Activated CD4-positive, alpha-beta T cell treated with anti-CD3 and anti-CD28 coated beads, Interleukin-10, Interleukin-2, amounts not matched to agents 100 ng/mL and 50 ng/mL, durations not matched to agents 16 hours and 8 hours (primary cell): ENCODE measurements at places on chromosomes 2 and 18.

- no peak for DNase-seq
These were observed 352.0 kb upstream of the RAB6C start for GRCh38 chr2:129627437-129627836.

- peak; percentile 76 for DNase-seq
These were observed 751 bp upstream of the NMI start for GRCh38 chr2:151289972-151290866.

DNA sequence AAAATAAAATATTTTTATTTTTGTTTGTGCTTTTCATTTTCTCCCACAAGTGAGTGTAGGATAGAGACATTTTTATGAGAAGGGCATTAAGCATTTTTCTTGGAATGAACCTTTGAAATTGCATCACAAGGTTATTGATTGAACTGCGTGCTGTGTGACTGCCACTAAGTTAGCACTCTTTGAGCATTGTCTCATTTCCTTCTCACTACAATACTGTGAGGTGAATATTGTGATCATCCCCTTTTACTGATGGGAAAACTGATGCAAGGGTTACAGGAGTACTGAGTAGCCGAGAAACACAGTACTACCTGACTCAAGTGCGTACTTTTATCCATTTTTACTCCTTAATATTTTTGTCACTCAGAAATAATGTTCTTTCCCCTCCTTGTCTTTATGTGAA lies 2.0 kb downstream of the NBEAL1 start:
- DNase-seq, result no peak

- no peak for DNase-seq
These were observed 34.0 kb downstream of the LBH start for GRCh38 chr2:30265052-30266015.

DNA sequence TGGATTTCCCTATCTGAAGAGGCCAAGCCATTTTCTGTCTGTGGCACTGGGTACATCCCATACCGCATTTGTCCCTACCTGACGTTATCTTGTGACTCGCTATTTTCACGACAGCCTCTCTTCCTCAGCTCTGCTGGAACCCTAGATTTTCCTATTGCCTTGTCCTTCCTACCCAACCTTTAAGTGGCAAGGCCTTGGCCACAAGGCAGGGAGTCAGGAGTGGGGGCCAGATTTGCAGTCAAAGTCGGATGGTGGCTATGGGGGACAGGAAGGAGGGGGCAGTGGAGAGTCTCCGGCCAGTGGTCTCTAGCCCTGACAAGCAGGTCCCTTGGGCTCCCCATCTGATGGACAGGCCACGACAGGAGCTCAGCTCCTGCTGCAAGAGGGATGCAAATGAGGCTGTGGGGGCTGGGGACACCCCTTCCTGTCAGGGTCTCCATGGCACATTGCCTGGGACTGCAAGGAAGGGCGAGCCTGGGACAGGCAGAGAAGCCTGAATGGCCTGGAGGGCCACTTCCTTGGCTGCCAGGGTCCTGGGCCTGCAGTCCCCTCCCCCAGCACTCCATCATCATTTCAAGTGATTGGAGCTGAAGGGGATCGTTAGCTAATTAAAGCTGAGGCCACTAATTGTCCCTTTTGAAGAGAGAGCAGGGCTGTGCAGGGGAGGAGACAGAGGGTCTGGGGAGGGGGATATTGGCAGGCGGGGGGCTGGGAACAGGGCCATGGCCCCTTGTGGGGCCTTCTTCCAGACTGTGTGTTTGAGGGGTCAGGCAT lies 6.3 kb upstream of the ECEL1 start:
- DNase-seq, result no peak

- no peak for DNase-seq
These were observed 142.4 kb downstream of the DDX1 start for GRCh38 chr2:15733867-15734673.

DNA sequence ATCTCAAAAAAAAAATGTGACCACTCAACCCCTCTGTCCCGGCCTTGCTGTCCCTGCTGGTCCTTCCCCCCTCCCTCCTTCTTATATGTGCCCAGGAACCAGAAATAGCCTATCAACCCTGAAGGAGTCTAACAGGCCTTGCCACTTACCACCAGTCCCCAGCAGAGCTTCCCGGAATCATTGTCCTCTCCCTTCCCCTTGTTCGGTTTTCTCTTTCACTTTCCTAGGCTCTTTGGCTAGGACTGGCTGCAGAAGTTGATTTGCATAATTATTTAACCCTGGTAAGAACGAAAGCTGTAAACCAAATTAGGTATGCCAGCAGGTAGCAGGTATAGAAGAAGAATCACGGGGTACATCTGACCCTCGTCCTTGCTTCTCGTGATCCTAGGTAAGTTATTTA lies 72.6 kb upstream of the ZNF532 start:
- DNase-seq, result no peak

DNA sequence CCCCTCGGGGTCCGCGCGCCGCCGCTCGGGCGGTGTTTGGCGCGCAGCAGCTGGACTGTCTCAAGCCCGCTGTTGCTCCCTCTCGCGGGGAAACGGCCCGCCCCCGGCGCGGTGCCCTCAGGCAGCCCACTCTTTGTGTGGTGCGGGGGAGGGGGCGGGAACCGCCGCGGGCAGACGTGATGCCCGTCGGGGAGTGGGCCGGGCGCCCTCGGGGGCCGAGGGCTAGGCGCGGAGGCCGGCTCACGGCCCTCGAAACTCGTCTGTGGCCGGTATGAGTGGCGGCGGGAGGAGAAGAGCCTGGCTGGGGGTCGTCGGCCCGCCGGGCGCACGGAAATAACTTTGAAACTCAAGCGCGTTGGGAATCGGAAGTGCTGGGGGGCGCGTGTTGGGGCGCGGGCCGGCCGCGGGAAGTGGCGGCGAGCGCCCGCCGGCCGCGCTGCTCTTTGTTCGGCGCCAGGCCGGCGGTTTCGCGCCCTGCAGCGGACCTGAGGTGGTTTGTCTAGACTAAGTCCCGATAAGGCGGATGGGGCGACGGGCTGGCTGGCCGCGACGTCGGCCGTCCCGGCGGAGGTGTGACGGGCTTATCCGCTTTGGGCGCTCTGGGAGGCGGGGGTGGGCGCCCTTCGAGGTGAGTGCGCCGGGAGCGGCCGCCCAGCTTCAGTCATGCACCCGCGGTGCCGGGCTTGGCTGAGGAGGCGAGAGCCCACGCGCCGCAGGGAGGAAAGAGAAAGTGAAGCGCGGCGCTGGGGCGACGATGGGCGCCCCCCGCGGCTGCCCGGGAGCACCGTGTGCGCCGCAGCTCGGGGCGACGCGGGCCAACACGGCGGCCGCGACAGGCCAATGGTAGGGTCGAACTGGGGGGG lies 679 bp downstream of the PTMA start:
- DNase-seq, result peak; percentile 61

GRCh38 chr2:8312221-8312620 lies 369.6 kb upstream of the ID2 start:
- no peak for DNase-seq

DNA sequence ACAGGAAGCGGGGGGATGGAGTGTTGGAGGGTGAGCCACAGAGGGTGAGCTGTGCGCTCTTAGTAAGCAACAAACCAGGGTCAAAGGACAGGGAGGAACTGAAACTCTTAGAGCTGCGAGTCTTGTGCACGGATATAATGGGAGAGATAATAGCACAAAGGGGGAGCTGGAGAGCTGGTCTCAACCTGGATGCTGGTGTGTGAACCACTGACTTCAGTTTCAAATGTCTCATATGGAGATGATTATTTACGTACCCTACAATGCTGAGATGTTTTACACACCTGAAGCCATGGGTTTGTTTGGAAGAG lies 35.9 kb downstream of the PTGR3 start:
- DNase-seq, result no peak

GRCh38 chr18:74353169-74353775 lies 37.6 kb downstream of the C18orf63 start:
- peak; percentile 53 for DNase-seq

DNA sequence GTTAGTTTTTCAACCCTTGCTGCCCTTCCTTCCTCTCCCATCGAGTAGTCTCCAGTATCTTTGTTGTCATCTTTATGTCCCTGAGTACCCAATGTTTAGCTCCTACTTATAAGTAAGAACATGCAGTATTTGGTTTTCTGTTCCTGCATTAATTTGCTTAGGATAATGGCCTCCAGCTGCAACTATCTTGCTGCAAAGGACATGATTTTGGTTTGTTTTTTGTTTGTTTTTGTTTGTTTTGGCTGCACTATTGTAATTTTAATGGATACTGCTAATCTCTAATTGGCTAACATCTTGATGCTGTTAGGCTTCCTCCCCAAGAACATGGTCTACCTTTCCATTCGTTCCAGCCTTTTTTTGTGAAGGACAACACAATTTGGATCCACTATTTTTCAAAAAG lies 31.2 kb upstream of the HNRNPLL start:
- DNase-seq, result no peak

- DNase-seq, result no peak
These were observed 1178.5 kb upstream of the ACVR2A start for GRCh38 chr2:146666340-146666739.

GRCh38 chr2:205902900-205903237 lies 183.1 kb downstream of the INO80D start:
- no peak for DNase-seq

DNA sequence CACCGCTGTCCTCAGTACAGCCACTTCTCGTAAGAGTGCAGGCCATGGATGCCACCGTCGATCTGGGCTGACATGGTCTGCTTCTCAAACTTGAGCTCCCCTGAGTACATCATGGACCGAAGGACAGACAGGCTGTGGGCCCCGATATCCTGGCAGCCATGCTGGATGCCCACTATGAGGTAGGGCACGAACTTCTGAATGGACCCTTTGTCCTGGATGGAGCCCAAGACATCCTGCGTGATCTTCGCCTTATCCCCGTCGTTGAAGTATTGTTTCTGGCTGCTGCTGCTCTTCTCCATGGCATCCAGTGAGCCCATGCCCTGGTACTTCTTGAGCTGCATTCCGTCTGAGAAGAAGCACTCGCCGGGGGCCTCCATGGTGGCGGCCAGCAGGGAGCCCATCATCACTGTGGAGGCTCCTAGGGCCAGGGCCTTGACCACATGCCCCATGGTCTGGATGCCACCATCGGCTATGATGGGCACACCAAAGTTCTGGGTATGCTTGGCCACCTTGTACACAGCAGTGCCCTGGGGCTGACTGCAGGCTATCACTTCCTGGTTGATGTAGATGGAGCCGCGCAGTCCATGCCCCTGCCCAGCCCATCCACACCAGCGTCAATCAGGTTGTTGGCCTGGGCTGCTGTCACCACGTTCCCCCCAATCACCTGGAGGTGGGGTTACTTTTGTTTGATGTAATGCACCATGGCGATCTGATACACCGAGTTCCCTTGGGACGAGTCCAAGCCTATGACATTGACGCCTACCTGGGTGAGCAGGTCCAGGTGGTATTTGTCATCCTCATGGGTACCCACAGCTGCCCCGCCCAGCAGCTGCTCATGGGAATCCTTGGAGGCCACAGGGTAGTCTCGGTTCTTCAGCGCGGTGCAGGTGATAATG lies 21.8 kb downstream of the CFLAR start:
- DNase-seq, result no peak

DNA sequence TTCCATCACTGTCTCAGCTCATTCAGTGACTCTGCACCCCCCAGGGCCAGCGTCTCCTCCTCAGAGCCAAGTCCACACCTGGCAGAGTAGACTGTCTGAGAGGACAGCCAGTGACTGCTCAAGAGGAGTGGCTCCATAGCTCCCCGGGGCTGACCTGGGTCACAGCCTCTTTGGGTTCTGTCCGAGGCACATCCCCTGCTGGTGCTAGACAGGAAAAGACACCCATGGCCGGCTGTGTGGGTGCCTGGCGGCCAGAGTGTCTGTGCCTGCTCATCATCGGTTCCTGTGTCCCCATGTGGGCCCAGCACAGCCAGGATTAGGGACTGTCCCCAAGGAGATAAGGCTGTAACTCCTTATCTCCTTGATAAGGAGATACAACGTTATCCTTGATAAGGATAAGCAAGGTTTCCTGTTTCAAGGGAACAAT lies 3.5 kb upstream of the CROCC2 start:
- DNase-seq, result no peak

- DNase-seq, result no peak
These were observed 11.0 kb upstream of the FARP2 start for GRCh38 chr2:241344925-241345651.

- no peak for DNase-seq
These were observed 459.4 kb upstream of the MC4R start for GRCh38 chr18:60831971-60832370.

DNA sequence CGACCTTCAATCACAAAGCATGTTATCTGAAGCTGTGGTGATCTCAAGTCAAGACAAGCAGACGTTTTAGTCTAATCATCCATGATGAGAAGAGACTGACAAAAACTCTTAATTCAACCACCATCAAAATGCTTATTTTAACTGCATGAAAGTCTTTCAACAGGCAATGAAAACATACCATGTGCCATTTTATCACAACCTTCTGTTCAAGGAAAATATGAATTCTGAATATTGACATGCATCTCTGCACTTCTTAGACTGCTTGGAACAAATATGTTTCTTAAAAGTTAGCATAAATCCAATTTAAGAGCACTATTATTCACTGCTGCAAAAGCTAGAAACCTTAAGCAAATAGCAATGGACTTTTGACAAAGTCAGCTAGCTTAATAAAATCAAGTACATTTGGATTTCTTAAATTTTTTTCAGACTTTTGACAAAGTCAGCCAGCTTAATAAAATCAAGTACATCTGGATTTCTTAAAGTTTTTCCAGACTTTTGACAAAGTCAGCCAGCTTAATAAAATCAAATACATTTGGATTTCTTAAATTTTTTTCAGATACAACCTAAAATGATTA lies 70.9 kb downstream of the OLA1 start:
- DNase-seq, result no peak

- no peak for DNase-seq
These were observed 9.1 kb upstream of the FAM124B start for GRCh38 chr2:224410946-224411561.

DNA sequence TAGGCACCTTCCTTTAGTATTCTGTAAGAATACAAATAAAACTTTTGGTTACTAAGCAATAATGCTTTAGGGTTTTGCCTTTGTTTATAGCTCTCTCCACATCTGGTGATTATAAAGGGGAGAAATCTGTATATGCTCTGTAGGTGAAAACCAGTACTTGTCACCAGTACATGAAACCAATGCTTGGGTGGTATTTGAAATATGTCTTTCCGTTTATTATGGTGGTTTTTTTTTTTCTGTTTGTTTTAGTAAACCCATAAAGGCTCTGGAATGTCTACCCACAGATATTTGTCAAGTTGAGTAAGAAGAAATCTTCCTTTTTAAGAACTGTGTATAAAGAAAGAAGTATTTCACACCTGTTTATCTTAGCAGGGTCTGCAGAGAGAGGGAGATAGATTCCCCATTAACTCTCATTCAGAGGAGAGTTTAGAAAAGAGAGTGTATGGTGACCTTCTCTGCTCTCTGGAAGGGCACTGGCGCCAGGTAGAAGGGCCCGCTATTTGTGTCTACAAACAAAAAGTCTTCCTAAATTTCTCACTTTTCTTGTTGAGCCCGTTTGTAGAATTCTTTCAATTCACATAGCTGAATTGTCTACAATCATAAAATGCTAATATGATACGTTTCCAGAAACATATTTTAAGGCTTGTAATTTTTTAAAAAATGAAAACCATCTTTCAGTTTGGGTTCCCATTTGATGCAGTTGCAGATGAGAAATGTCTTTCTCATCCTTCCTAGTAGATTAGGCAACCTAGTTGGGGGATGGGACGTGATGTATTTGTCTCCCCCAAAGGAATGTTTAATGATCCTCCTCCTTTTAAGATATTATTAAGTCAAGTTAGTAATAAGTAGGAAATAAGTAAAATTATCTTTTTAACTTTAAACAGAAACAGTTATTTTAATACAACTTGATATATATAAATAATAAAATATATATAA lies 33.9 kb downstream of the MAP3K20 start:
- DNase-seq, result no peak

GRCh38 chr2:240936106-240936505 lies 30.0 kb downstream of the CROCC2 start:
- no peak for DNase-seq
